HFFc6 (cell line): ENCODE measurements at places on chromosomes 4 and X. TPM values are rescaled to one million over a fixed set of nuclear protein-coding genes. Genes with fewer than 3 reads are reported as not detected.

AFF2 gene
- not detected in 3 replicates for total RNA-seq

HTT gene
- 38.1 and 48.7 TPM in 2 replicates for total RNA-seq

SMARCA1 gene
- 65.4 to 71.7 TPM (median 65.9 TPM) in 3 replicates for total RNA-seq

ATOH1 gene
- total RNA-seq: not detected in 3 replicates

GLRB gene
- total RNA-seq: 5.4 and 9.6 TPM in 2 replicates

FRMPD3 gene
- 0.03 to 0.07 TPM (median 0.07 TPM) in 3 replicates for total RNA-seq

RAB9B gene
- 0.24 to 0.28 TPM (median 0.25 TPM) in 3 replicates for total RNA-seq

MMRN1 gene
- total RNA-seq: not detected in 3 replicates

SMR3B gene
- not detected in 3 replicates for total RNA-seq

ARR3 gene
- total RNA-seq: not detected in 3 replicates

CLDN34 gene
- total RNA-seq: not detected in 3 replicates

GC gene
- not detected in 2 replicates for total RNA-seq

ITM2A gene
- not detected in 3 replicates for total RNA-seq

PROM1 gene
- 0.34 TPM in 1 of 3 replicates, not detected in the others for total RNA-seq

FHIP1A gene
- 0.54 to 0.81 TPM (median 0.74 TPM) in 3 replicates for total RNA-seq

PNMA6F gene
- total RNA-seq: not detected in 3 replicates

AR gene
- total RNA-seq: 11.0 to 16.8 TPM (median 12.1 TPM) in 3 replicates

MAGEB17 gene
- not detected in 3 replicates for total RNA-seq

GAB1 gene
- total RNA-seq: 6.6 to 9.2 TPM (median 8.3 TPM) in 3 replicates

TREX2 gene
- total RNA-seq: 0.50 to 0.99 TPM (median 0.58 TPM) in 3 replicates

MANBA gene
- 31.2 and 52.7 TPM in 2 replicates for total RNA-seq

PABPC1L2B gene
- not detected in 3 replicates for total RNA-seq

ARMCX1 gene
- total RNA-seq: 32.6 to 33.2 TPM (median 32.7 TPM) in 3 replicates

NAT8L gene
- total RNA-seq: 0.05 to 0.14 TPM (median 0.12 TPM) in 3 replicates

FGFBP1 gene
- total RNA-seq: not detected in 3 replicates

DOK7 gene
- total RNA-seq: not detected in 3 replicates

CSAG1 gene
- not detected in 3 replicates for total RNA-seq

TAF7L gene
- 0.15 to 0.33 TPM (median 0.26 TPM) in 3 replicates for total RNA-seq

SLC6A14 gene
- not detected in 3 replicates for total RNA-seq

ATP2B3 gene
- total RNA-seq: not detected in 3 replicates

NKX6-1 gene
- not detected in 3 replicates for total RNA-seq

HGFAC gene
- total RNA-seq: not detected in 3 replicates

FAM241A gene
- 0.57 to 0.76 TPM (median 0.57 TPM) in 3 replicates for total RNA-seq

TMEM31 gene
- not detected in 3 replicates for total RNA-seq

NIPAL1 gene
- 0.64 to 1.3 TPM (median 1.1 TPM) in 3 replicates for total RNA-seq

CT47B1 gene
- not detected in 3 replicates for total RNA-seq

GLOD5 gene
- total RNA-seq: not detected in 3 replicates

SCOC gene
- 57.9 and 69.8 TPM in 2 replicates for total RNA-seq

TMPRSS11B gene
- total RNA-seq: not detected in 3 replicates

CFAP99 gene
- not detected in 3 replicates for total RNA-seq

F9 gene
- total RNA-seq: not detected in 3 replicates

HELT gene
- total RNA-seq: not detected in 3 replicates

TLR1 gene
- total RNA-seq: not detected in 2 replicates

UGT2B11 gene
- not detected in 3 replicates for total RNA-seq

GPRASP1 gene
- total RNA-seq: 0.65 and 1.00 TPM in 2 replicates

ACTRT1 gene
- not detected in 3 replicates for total RNA-seq
